Sciatic nerve (tissue), 2 donors: ENCODE measurements at places on chromosomes 1 and 21.

GRCh38 chr1:224785622-224786021 is 143.9 kb upstream of the DNAH14 start:
- DNase-seq, result no peak

GRCh38 chr1:6989212-6990159 is 204.2 kb downstream of the CAMTA1 start:
- no peak for DNase-seq

- DNase-seq, result no peak
Measured at GRCh38 chr1:172976222-172977041, 74.3 kb downstream of the TNFSF18 start.

DNA sequence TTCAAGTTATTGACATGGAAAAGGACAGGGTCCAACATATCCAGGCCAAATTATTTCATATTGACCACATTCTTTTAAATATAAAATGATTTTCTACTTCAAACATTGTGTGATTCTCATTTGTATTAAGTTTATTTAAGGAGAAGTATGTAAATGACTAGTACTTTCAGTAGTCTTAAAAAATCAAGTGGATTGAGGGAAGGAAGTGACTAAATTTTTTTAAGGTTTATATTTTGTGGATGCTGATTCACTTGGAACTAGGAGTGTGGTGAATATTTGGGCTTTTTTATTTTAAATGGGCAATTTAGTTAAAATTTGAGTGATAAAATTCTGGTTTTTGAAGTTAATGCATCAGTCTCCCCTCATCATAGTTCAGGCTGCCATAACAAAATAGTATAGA is 10.1 kb downstream of the PRRC2C start:
- no peak for DNase-seq

DNA sequence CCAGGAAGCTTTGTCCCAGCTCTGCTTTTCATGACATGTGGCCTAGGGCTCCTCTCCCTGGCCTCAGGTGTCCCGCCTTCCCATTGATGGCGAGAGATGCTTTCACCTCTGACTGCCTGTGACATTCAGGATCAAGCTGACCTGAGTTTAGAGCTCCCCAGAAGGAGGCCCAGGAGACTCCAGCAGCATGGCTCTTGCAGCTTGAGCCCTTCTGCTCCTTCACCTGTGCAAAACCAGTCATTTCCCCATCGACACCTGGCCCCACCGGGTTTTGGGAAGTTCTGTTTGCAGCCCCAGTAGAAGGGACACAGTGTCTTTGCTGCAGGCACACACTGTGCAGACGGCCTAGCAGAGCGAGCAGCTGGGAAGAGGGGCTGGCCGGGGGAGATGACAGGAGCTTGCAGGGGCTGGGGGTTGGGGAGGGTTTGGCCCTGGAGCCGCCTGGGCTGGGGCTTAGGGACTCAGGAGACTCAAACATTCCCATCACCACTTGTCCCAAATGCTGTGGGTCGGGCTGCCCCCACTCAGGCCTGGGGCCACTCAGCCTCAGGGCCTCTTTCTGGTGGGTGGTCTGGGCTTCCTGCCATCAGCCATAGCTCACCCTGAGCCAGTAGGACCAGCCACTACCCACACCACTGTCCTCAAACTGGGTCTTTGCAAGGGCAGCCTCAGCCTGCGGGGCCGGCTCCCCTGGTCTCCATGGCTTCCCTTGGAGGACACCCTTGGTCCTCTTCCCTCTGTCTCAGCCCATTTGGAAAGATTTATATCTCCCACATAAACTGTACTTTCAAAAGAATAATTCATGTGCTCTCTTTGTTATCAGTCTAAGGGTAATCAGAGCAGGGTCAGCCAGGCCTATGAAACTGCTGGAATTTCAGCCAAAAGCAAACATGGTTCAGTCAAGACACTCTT is 3.8 kb upstream of the EDN2 start:
- no peak for DNase-seq

DNA sequence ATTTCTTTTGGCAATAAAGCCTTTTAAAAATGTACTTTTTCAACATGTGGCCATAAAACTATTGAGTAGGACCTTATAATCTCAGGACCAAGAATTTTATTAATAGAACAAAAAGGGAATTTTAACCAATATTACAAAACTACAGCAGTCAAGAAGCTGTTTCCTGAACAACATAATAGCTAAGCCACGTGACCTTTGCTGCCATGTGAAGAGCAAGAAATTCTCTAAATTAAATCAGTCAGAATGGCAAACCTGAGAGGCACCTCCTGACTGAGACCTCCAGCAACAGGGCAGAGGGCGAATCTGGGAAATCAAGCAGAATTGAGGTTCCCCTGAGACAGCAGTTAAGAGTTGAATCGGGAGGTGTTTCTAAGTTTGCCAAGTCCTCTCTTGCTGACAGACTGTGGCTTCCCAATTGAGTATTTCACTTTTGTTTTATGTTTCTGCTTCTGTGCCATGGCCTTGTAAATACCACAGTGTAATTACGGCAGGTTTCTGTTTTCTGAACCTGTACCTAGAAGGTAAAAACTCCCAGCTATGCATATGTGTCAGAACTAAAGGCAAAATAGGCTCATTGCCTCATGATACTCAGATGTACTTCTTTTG is 358.4 kb downstream of the NTNG1 start:
- DNase-seq, result no peak

GRCh38 chr1:45530632-45531135 is 9.0 kb upstream of the PRDX1 start:
- no peak for DNase-seq

- no peak for DNase-seq
Measured at GRCh38 chr1:74726063-74726462, 6.8 kb downstream of the CRYZ start.

- DNase-seq, result no peak
Measured at GRCh38 chr1:79325705-79326104, 319.2 kb upstream of the ADGRL4 start.

- no peak for DNase-seq
Measured at GRCh38 chr1:182770232-182770631, 19.3 kb upstream of the NPL start.

DNA sequence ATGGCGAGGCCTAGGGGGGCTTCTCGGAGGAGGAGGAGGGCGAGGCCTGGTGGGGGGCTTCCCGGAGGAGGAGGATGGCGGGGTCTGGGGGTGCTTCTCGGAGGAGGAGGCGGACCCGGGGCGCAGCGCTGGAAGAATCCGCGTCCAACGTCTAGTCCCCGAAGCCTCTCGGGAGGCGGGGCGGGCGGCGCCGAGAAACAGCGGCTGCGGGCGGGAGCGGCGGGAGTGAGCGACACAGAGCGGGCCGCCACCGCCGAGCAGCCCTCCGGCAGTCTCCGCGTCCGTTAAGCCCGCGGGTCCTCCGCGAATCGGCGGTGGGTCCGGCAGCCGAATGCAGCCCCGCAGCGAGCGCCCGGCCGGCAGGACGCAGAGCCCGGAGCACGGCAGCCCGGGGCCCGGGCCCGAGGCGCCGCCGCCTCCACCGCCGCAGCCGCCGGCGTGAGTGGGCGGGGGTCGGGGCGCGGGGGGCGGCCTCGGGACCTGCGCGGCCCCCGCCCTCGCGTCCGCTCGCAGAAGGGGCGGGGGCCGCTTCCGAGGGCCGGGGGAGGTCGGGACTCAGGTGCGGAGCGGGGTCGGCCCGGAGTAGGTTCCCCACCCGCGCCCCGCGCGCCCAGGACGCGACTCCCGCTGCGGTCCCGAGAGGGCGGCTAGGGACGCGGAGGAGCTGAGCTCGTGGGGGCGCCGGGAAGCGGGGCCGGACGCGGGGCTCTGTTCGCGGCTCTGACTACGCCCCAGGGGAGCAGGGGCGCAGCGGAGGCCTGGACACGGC is at the start of gene KLHL17:
TSS of gene KLHL17 (plus strand) at position 222 of the 769 bp plus-strand sequence. CDS start at position 332, 110 bp downstream.
- peak; percentile 85 for DNase-seq

DNA sequence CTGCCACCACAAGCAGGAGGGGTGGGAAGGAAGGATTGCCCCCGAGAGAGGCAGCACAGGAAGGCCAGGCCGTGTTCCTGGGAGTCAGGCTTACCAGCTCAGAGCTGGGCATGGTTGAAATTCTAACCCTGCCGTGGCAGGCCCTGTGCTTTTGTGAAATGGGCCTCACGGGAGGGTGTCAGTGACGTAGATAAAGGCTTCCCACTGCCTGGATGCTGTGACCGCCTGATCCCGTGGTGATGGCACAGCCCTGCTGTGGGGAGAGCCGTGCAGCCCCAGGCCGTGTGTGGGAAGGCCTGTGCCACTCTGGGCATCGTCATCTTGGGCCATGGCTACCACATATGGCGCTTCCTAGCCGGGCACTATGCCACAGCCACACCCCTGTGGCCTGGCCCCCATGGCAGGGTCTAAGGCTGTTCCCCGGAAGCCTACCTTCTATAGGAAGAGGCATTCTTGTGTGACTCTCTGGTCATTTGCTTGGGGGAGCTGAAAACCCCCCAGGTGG is 161.3 kb downstream of the PCBP3 start:
- no peak for DNase-seq

GRCh38 chr21:43689556-43690337 is 29.2 kb upstream of the PDXK start:
- no peak for DNase-seq

GRCh38 chr1:153337980-153338853 is 10.4 kb downstream of the PGLYRP4 start:
- DNase-seq, result no peak
